Right renal cortex interstitium (tissue), 3 donors: ENCODE measurements at places on chromosomes 1 and 21.

DNA sequence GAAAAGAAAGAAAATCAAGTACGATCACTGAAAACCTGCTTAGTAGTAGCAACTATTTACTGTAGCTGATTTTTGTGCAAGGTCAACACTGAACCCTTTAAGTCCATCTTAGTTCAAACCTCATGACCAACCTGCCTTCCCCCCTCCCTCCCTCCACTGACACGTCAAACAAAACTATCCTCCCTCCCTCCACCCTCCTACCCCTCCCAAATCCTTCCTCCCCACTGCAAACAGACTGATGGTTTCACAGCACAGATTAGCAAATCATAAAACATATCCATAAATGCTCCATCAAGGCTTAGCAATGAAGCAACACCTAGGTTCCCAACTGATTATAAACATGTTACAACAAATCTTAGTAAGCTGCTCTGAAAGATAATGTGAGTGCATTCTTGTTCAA is 164.3 kb upstream of the GREM2 start:
- DNase-seq: no peak

DNA sequence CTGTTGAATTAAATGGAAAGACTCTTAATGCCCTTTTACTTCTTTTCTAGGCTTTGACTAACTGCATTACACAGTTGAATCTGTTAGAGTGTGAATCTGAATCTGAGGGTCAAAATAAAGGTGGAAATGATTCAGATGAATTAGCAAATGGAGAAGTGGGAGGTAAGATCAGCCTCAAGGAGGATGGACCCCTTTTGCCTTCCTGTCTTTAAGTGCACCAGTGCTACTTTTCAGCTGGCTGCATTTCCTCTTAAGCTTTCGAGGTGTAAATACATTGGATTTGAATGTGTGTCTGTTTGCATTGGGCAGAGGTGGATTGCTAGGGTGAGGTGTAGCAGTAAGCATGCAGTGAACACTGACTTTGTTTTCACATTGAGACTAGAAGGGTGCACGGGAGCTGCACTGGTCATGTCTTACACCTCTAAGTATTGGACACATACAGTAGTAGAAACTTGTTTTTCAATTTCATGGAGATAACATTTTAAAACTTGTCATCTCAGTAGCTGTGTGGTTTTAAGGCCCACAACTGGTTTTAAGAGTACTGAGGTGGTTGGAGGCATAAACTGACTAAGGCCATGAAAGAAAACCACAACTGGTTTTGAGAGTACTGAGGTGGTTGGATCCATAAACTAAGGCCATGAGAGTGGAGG is 35.4 kb downstream of the MIA3 start:
- DNase-seq: no peak

DNA sequence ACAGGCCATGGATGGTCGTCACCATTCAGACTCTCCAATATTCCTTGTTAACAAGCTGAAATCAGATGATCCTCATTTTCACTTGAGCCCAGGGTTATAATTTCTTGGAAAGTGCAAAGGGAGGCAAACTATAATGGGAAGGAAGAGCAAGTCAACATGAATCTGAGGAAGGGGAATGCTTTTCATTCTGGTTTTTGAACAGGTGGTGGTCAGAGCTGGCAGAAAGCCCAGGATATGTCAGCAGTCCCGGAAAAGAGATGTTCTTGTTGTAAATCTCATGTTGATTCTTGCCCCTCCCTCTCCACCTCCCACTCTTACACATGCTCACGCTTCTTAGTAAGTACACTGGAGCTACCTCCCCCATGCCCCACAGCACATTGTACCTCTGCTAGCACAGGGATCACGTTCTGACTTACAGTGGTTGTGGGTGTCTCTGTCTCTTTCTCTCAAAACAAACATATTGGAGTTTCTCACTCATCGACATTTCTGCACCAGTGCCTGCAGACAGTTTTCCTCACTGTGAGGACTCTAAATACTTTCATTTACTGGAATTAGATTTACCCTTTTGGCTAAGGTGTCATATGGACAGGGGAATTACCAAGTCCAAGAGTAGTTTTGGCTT is 77.6 kb downstream of the XCL2 start:
- DNase-seq: peak; percentile 69

- no peak for DNase-seq
Observed at GRCh38 chr1:91864017-91864700, 21.8 kb downstream of the TGFBR3 start.

- DNase-seq: no peak
Observed at GRCh38 chr1:23720256-23720995, 22.8 kb upstream of the ELOA start.

GRCh38 chr1:150557813-150558212 is 8.6 kb downstream of the ADAMTSL4 start:
- DNase-seq: no peak
